Renal pelvis (tissue), 12 donors: ENCODE measurements at places on chromosomes 3 and 15. TPM values are rescaled to one million over a fixed set of nuclear protein-coding genes. Genes with fewer than 3 reads are reported as not detected.

- DNase-seq: no peak
These were observed 72.5 kb upstream of the P3H2 start for GRCh38 chr3:190193210-190193609.

GRCh38 chr3:61422945-61423673, 138.3 kb upstream of the PTPRG start:
- no peak for DNase-seq

- no peak for DNase-seq
These were observed 725.3 kb upstream of the CFAP20DC start for GRCh38 chr3:59775106-59775505.

- no peak for DNase-seq
These were observed 78.0 kb upstream of the SLC6A6 start for GRCh38 chr3:14324224-14324944.

GRCh38 chr15:80875568-80876347, 96.6 kb downstream of the CEMIP start:
- DNase-seq: no peak

- DNase-seq: no peak
These were observed 20.1 kb downstream of the C3orf80 start for GRCh38 chr3:160245261-160245800.

DNA sequence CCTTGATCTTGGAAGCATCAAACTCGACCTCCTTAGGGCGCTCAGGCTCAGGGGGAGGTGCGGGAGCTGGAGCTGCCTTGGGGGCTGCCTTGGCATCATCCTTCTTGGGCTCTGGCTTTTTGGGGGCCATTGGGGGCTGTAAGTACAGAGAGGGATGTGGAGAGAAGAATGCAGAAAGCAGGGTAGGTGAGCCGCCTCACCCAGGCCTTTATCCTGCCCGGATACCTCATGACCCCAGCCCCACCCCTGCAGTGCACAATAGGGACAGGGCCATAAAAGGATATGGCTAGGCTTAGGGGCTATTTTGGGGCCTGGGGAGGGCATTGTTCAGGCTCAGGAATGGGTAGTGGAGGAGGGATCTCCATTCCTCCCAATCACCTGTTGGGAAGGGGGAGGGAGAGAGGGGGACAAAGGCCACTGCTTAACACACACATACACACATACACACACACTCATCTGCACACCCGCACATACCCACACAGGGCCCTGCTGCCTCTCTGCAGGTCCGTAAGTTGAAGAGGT, at the start of gene MYL3:
Gene MYL3, minus strand, starts transcription at position 184 of the 522 bp plus-strand sequence. Its CDS starts 54 bp downstream, at position 130.
- DNase-seq: no peak

GRCh38 chr3:127735767-127736693, 63.3 kb downstream of the ABTB1 start:
- peak; percentile 64 for DNase-seq

DNA sequence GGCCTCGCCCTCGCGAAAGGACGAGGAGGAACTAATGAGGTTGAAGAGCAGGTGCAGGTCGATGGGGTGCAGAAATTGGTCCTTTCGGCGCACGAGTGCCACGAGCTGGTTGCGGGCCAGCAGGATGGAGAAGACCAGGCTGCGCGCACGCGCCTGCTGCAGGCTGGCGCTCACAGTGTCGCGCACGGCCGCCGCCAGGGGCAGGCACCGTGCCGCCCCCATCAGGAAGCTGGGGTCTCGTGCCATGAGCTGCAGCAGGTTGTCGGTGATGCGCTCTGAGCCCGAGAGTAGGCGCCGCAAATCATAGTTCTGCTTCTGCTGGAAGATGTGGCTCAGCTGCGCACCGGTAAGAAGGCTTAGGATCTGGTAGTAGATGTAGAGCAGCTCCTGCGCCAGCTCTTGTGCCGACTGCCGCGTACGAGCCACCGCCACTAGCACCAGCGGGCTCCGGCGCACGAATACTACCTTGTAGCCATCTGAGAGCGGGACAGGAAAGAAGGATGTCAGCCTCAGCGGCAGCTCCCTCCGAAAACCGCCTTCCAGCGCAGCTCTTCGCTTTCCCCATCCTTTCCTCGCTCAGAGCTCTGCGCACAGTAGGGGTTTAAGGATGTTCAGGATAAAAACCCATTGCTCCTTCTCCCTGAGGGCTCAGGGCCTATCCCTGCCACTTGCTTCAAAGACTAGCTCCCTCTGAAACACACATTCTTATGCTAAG, 6.9 kb upstream of the MST1R start:
- peak; percentile 36 for DNase-seq

GRCh38 chr3:106428565-106428994, 559.8 kb upstream of the CBLB start:
- no peak for DNase-seq

- DNase-seq: no peak
These were observed 469.1 kb upstream of the ARHGEF26 start for GRCh38 chr3:153652076-153652475.

- no peak for DNase-seq
These were observed 514.3 kb downstream of the PDCD6IP start for GRCh38 chr3:34312684-34313083.

GRCh38 chr15:99084965-99085364, 19.9 kb upstream of the SYNM start:
- DNase-seq: no peak

DNA sequence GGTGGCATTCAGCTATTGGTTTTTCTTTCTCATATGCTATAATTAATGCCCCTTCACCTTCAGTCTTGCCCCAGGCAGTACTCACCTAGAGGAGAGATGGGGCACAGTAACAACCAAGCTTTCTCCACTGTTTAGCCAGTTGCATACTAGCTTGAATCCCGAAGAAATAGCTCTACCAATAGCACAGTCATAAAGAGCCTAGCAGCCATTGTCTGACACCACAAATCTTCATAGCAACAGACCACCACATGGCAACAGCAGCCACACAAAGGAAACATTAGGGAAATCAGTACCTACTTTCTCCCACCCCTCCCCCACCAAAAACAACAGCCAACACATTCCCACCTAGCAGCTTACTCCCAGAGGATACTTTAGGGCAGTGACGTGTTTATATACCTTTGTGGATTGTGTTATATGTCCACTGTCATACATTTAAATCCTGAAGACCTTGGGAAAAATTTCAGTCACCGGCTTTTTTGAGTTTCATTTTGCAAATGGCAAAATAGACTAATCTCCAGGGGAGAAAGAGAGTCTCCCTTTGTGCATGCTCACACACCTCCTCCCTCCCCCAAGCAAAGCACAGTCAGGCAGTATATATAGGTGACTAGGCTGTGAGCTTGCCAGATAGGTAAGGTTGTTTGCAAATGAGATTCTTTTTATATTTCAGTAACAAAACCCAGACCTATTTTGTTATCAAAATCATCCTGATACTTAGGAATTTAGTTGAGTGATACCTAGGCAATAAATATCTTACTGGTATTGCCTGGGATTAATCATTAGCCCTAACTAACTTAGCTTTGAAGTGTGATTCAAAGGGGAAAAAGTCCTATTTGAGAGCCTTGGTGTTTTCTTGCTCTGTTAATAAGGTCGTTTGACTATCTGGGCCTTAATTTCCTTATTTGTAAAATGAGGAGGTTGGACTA, 140.6 kb downstream of the RBPMS2 start:
- DNase-seq: peak; percentile 87

DNA sequence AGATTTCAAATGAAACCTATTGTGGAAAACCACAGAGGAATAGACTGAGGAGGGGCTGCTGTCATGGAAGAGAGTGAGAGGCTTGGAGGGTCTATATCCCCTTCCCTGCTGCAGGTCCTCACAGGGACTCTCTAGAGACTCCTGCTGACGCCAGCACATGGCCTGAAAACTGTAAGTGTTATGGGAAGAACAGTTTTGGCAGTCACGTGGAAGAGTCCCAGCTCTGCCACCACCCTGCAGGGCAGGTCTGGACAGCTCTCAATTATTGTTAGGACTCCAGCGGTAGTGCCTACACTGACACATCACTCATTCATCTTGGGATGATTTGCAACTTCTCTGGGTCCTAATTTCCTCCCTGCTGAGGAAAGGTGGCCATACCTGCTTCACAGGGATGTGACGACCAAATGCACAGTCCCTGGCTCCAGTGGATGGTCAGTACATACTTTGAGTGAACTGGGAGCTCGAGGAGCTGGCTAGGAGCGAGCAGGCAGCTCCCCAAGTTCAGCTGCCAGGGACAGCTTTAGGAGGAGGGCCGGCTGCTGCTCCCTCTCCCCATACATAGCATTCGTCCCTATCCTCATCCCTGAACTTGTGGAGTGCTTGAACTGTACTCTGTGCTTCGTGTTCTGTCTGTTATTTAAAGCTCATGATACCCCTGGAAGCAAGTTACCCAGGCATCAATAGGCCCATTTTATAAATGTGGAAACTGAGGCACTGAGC, 49.2 kb downstream of the CTXND1 start:
- DNase-seq: no peak

DNA sequence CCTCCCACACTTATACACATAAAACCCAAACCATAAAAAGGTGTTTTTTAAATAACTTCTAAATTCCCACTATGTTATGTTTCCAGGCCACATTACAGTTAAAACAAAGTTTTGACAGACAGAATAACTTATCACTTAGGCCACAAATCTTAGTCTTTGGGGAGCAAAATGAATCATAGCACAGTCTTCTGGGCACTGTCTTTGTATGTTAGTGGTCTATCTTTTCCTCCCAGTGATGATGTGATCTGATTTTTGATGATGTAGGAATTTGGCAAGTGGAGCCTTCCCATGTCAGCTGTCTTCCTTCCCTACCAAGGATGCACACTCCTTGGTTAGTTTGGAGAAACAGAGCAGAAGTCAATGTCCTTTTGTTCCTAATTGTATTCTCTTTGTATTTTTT, 67.3 kb downstream of the THSD4 start:
- no peak for DNase-seq

DNA sequence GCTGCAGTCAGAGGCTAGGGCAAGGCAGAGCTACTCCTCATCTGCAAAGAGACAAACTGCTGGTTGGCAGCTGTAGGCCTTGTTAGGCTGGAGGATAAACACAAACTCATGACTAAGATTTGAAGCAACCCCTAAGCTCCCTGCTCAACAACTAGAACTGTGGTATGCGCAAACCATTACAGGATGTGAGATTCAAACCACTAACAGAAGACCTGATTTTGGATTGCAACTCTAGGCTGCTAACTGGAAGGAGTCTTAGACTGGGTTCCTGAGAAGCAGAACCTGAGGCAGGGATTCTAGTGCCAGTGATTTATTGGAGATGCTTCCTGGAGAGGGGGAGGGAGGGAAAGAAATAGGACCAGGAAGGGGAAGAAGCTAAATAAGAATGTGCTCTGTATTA, 22.5 kb downstream of the CCR4 start:
- no peak for DNase-seq

DNA sequence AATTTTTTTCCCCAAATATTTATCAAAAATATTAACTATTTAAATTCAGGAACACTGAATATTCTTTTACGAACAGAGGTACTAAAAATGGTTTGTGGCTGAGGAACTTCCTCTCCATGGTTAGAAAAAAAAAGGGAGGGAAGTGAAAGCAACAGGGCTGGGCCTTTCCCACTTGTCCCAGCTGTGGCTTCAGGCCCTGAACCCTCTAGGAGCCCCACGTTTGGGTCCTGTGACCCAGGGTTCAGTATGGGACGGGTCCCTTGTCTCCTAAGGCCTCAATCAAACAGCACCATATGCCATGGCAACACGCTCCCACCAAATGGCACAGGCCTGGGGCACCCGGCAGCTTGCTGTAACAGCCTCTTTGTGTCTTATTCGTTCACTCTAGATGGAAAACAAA, 32.4 kb downstream of the POC1A start:
- no peak for DNase-seq

- peak; percentile 86 for DNase-seq
These were observed 57.9 kb downstream of the TRAK1 start for GRCh38 chr3:42148982-42149432.

- no peak for DNase-seq
These were observed 189.8 kb upstream of the RBMS3 start for GRCh38 chr3:29090912-29091597.

DNA sequence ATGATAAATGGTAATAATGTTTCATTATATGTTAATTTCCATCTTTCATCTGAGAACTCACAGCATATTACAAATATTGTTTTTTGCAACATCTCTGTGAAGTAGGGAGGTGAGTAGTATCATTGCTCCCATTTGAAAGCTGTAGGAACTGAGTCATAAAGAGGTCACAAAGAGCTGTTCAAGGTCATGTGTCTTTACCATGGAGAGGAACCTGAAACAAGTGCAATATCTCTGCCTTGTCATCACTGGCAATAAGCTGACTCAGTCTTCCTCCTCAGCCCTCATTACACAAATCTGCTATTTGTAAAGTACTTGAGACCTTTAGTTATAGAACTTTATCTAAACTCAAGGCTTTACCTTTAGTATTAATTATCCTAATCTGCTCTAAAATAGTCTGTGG, 4.4 kb upstream of the ATP13A4 start:
- no peak for DNase-seq

DNA sequence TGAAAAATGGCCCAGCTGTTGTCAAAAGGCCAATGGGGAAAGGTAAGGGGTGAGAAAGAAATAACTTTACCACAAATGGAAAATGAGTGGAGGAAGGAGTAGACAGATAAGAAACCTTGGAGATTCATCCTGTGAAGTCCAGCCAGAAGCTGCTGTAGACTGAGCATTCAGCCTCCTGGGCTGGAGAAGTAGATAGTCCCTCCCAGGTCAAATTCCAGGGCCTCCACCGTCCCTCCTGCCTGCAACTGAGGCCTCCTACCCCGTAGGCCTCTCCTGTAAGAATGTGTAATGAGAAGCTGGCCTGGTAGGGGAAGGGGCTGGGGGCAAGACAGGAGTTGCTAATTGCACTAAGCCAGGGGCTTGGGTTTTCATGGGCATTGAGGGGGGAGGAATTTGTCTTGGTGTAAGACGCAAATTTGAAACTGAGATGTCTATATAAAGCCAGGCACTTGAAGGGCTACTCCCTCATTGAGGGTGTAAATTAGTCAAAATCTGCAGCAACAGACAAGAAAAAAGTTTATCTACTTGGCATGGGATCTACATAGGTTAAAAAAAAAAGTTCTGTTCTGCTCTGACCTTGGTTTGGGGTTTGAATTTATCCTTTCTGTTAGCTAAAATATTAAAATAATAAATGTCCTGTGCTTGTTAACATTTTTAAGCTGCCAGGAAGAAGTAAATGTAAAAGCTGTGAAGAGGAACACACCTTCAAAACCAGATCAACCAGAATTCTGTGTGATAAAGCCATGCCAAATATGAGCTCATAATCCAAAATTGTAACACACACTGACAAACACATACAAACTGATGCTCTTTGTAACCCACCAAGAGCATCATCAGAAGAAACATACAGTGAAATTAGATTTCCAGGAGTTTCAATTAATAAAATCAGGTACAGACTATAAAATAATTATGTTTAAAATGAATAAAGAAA, 1.7 kb upstream of the RBP2 start:
- DNase-seq: no peak

- no peak for DNase-seq
These were observed 179.9 kb downstream of the FAM43A start for GRCh38 chr3:194865615-194866014.

Gene DHX30
- polyA plus RNA-seq: 83.7 TPM

Gene PCOLCE2
- 6.5 TPM for polyA plus RNA-seq

Gene RNF123
- polyA plus RNA-seq: 42.0 TPM

Gene NOX5
- polyA plus RNA-seq: 0.73 TPM

Gene SLC2A2
- polyA plus RNA-seq: 20.9 TPM

Gene LRTM1
- not detected for polyA plus RNA-seq

Gene GPR149
- polyA plus RNA-seq: not detected

Gene GATA2
- polyA plus RNA-seq: 50.6 TPM
